Frontal cortex (tissue), 4 donors: ENCODE measurements at places on chromosomes 3 and 15. TPM values are rescaled to one million over a fixed set of nuclear protein-coding genes. Genes with fewer than 3 reads are reported as not detected.

ARNT2 gene
- total RNA-seq = 43.2 TPM

CDC25A gene
- total RNA-seq = 4.5 TPM

PRICKLE2 gene
- total RNA-seq = 84.0 TPM

CLRN1 gene
- not detected for total RNA-seq

IMPDH2 gene
- 190 TPM for total RNA-seq

BFSP2 gene
- total RNA-seq = not detected

MAN2C1 gene
- total RNA-seq = 58.7 TPM

MST1R gene
- total RNA-seq = 0.41 TPM

NCK1 gene
- total RNA-seq = 38.3 TPM

CPLX3 gene
- 0.82 TPM for total RNA-seq

SCG5 gene
- 136 TPM for total RNA-seq

STRA6 gene
- 3.7 TPM for total RNA-seq

SNRPN gene
- total RNA-seq = 216 TPM

SLC6A1 gene
- 52.2 TPM for total RNA-seq

KLF15 gene
- total RNA-seq = 2.0 TPM

SPATA12 gene
- not detected for total RNA-seq

DPPA2 gene
- not detected for total RNA-seq

COL7A1 gene
- total RNA-seq = 1.2 TPM

SETD5 gene
- total RNA-seq = 28.5 TPM

HSPBAP1 gene
- 9.4 TPM for total RNA-seq

ADAMTS9 gene
- 24.1 TPM for total RNA-seq

ITGA11 gene
- total RNA-seq = 2.0 TPM
